ENCODE measurements at places on chromosomes 11 and 22. TPM values are rescaled to one million over a fixed set of nuclear protein-coding genes. Genes with fewer than 3 reads are reported as not detected.

DNA sequence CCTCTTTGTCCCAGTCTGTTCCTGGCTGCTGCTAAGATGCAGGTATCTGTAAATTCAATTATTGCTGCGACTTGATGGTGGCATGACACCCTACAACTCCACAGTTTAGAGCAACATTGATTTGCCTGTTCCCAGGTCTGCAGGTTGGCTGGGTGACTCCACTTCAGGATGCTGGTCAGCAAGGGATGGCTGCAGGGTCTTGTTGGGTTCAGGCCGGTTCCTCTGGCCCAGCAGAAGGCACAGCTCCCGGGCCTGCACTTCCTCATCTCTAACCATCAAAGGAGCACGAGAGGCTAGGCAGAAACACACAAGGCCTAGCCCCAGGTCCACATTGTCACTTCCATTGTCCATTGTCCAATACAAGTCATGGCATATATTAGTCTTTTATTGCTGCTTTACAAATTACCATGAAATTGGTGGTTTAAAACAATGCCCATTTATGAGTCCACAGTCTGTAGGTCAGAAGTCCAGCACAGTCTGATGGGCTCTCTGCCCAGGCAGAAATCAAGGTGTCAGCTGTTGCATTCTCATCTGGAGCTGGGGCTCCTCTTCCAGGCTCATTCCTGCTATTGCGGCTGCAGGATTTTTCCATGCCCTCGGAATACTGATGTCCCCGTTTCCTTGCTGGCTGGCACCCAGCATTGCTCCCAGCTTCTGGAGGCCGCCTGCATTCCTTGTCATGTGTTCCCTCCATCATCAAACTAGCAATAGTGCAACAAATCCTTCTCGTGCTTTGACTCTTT, 96.6 kb upstream of the LMO1 start:
- no peak overlapping the region for H3K4me3 ChIP-seq
- H3K27ac ChIP-seq = no peak overlapping the region
- DNase-seq = no peak
- H3K27me3 ChIP-seq = no peaks in the 10 kb centered on the region
- H3K4me1 ChIP-seq = no peaks in the 10 kb centered on the region
- no peaks in the 10 kb centered on the region for H3K36me3 ChIP-seq

Gene SLC25A45
- total RNA-seq = 4.6 TPM

Gene KRTAP5-11
- total RNA-seq = 5.4 TPM

Gene MAML2
- 4.6 TPM for total RNA-seq
